ENCODE measurements at places on chromosomes 12 and 14.

GRCh38 chr12:9969673-9970072 is 1.5 kb upstream of the CLEC12A start:
- no peak for DNase-seq

- no peak for DNase-seq
Observed at GRCh38 chr14:85549697-85550096, 19.8 kb downstream of the FLRT2 start.

- no peak for DNase-seq
Observed at GRCh38 chr12:110667671-110668070, 21.2 kb downstream of the HVCN1 start.

DNA sequence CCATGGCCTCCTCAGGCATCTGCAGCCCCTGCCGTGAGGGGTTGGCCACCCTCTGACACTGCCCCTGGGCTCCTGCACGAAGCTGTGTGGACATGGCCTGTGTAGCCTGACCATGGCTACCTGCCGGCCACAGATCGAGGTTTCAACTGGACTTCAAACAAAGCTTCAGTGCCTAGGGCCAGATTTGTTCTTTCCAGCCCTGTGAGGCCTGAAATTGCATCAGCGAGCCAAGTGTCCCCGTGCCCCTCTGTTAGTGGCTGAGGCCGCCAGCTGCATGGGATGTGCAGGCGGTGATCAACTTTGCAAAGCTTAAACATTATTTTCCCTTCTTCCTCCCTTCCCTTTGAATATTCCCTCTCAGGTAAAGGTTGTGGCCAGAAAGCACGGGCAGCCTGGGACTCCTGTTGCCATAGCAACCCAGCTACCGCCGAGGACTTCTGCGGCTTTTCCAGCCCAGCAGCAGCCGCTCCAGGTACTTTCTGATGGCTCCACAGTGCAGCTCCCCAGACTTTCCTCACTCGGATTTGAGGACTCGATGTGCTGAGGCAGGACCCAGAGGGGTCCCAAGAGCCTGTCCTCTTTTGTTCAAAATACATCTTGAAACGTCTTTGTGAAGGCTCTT is 35.8 kb downstream of the DDX51 start:
- no peak for DNase-seq

GRCh38 chr14:45947830-45948229 is 694.8 kb upstream of the MIS18BP1 start:
- no peak for DNase-seq

DNA sequence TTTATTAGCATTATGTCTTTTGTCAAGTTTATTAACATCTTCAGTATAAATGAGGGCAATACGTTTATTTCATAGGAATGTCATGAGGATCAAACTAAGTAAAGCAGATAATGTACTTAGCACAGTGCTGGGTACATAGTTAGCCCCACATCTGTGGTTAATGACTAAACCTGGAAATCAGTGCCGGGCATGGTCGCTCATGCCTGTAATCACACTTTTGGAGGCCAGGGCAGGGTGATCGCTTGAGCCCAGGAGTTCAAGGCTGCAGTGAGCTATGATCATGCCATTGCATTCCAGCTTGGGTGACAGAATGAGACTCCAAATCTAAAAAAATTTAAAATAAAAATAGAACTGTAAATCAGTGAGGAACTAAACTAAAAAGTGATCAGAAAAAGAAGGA is 44.8 kb upstream of the GUCY2C start:
- no peak for DNase-seq

DNA sequence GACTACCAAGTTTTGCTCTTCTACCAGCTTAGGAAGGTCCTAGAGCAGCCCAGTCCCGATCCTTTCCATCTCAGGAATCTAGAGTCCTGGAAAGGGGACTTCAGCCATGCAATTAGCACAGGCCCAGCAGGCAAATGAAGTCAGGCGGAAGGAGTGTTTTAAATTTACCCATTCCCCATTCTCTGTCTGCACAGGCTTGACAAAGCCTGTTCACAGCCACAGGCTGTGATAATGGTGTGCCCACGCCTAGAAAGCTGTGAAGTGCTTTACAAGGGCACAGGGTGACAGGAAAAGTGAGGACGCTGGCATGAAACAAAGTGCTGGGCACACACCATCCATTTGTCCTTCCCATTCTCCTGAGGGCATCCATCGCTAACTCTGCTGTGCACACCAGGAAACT is 79.0 kb downstream of the PITPNM2 start:
- DNase-seq: no peak

DNA sequence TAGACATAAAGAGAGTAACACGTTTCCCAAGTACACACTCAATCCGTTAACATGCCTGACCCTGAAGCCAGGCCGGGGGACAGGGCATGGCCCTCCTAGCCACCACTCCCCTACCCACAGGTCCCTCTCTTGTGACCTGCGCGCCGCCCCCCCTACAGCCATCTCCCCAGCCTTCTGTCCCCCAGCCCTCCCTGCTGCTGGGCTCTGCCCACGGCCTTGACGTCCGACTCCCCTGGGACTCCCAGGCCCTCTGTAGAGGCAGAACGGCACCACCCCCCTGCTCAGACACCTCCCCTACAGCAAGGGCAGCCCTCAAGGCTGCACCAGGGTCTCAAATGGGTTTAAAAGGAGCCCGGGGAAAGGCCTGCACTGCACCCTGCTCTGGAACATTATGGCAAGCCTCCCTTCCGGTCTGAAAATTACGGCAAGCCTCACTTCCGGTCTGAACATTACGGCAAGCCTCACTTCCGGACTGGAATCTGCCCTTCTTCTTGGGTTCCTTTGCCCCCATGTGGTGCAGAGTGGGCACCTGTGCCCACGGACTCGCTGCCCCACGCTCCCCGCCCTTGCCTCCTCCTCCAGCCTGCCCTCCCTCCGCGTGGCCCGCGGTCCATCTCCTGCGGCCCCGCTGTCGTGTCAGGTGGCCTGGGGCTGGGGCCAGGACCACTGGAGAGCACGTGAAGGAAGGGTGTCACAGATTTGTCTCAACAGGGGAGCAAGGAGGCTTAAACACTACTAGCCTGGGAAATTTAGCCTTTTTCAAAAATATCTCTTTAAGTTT is 77.6 kb downstream of the MOK start:
- no peak for DNase-seq

- peak; percentile 21 for DNase-seq
Observed at GRCh38 chr12:89525305-89525823, 483 bp downstream of the POC1B start.

DNA sequence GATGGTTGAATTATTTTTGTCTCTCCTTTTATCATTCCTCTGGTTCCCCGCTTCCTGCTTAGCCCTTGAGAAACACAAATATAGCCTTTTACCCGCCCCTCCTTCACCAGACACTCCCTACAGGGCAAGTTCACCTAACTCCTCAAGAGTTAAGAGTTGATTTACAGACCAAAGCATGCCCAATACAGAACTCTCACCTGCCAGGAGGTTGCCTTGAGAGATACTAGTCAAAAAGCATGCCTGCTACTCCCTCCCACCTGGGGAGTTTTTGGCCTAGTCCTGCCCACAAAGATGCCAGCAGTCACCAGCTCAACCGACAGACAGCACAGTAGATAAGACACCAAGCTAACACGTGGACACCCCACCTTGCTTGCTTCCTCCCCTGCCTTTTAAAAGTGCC is 11.2 kb downstream of the LGMN start:
- DNase-seq: no peak

GRCh38 chr12:92089559-92089958 is 56.1 kb downstream of the BTG1 start:
- no peak for DNase-seq

- no peak for DNase-seq
Observed at GRCh38 chr12:15356951-15357364, 34.6 kb downstream of the PTPRO start.

GRCh38 chr14:84340938-84341337 is 1189.0 kb upstream of the FLRT2 start:
- DNase-seq: no peak

DNA sequence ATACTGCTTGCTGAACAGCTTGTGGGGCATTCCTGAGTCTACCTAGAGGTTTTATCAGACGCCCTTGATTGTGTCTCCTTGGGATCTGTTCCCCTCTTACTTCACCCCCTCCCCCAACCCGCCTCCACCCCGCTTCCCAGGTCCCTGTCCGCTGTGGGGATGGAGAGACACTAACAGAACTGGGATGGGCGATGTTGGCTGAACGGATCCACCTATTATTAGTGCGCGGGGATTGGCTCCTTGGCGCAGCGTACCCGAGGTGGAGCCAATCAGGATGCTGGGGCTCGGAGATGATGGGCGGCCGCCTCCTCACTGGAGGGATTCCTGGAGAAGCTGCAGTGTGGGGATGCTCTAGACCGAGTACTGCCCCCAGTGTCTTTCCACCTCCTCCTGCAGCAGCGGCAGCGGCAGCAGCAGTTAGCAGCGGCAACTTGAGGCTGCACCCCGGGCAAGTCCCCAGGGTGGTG is at the start of gene SYT1:
TSS of gene SYT1 (plus strand) at position 372 of the 467 bp plus-strand sequence.
- peak; percentile 91 for DNase-seq

GRCh38 chr12:111616177-111616623 is 17.1 kb upstream of the ATXN2 start:
- no peak for DNase-seq

- no peak for DNase-seq
Observed at GRCh38 chr14:33911046-33911445, 39.8 kb downstream of the EGLN3 start.

DNA sequence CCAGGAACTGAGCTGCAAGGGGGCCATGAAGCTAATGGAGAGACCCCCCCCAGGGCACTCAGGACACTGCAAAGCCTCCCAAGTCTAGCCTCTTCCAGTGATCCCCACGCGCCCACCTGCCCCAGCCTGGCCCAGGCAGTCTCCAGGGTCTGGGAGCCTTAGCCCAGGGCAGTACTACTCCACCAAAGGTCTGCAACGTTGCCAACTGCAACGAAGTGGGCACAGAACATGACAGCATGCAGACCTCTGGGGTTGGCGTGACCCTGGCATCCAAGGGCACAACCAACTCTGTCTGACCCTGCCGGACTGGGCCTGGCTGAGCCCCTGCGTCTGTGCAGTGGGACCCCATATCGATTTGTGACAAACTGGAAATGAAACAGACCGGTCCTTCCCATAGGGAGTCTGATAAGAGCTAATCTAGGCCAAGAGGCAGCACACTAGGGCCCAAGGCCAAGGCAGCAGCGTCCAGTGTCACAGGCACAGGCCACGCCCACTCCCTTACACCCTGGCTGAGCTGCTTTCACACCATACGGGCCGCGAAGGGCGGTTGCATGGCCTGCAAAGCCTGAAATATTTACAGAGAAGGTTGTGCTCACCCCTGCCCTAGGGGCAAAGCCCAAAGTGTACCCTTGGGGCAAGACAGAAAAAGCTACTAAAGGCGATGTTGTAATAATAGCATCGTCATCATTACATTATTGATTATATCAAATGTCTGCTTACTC is 76.7 kb downstream of the NCOR2 start:
- DNase-seq: no peak

DNA sequence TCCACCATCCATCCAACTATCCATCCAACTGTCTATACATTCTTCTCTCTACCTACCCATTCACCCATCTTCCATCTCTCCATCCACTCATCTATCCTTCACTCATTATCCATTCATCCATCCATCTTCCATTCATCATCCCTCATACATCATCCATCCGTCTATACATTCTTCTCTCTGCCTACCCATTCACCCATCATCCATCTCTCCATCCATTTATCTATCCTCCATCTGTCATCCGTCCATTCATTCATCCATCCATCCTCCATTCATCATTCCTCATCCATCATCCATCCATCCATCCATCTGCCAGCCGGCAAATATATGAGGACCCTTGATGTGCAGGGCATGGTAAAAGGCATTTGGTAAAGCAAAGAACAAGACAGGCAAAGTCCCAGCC is 25.2 kb downstream of the AACS start:
- no peak for DNase-seq

DNA sequence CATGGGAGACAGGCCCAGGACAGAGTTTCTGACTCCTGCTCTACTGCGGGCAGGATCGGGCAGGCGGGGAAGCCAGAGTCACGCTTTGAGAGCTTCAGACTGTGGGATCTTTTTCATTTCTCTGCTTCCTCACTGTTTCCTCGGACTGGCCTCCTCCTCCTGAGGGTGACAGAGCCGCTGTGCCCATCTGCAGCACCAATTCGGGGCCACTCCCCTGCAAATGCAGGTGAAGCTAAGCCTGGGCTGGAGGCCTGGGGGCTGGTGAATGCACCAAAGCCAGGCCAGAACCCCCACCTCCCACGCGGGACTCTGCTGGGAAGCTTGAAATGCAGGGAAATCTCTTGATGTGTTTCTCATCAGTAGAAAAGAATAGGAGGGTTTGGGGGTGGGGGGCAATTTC is 77.5 kb downstream of the FOXN3 start:
- DNase-seq: no peak

- no peak for DNase-seq
Observed at GRCh38 chr14:21533294-21533693, 7.1 kb upstream of the SALL2 start.

DNA sequence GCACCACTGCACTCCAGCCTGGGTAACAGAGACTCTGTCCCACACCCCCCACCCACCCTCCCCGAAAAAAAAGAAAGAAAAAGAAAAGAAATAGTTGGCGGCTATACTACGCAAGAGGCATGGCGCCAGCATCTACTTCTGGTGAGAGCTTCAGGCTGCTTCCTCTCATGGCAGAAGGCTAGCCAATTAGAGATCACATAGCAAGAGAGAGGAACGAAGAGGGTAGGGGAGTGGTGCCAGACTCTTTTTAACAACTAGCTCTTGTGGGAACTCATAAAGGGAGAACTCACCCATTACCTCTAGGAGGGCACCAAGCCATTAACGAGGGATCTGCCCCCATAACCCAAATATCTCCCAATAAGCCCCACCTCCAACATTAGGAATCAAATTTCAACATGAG is 6.2 kb downstream of the DENND5B start:
- no peak for DNase-seq

GRCh38 chr14:93751946-93752655 is 36.2 kb downstream of the PRIMA1 start:
- DNase-seq: no peak

GRCh38 chr14:78530078-78530477 is 359.9 kb downstream of the NRXN3 start:
- no peak for DNase-seq

DNA sequence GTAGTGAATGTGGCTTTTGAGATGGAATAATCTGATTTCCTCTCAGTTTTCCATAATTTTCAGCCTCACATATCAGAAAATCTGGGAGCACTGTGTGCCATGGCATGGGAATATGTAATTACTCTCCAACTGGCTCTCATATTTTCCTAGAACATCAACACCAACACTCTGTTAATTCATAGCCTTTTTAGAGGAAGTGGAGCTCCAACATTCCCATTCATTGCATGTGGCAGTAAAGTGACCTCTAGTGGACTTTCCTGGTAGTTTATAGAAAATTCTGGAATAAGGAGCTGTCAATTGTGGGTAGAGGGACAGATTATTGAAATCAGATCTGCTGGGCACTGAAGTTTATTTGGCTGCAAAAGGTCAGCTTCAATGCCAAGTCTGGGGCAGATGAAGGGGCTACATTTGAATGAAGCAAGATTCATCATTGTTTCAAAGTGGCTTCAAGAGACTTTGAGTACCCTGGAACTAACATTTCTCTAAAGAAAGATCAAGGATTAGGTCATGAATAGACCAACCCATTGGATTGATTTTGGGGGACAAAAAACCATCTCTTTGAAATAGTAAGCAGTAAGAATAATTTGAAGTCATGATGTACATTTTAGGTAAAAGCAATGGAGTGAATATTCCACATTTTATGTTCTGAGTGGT is 23.6 kb upstream of the USP44 start:
- DNase-seq: no peak

GRCh38 chr14:55249423-55249822 is 21.8 kb upstream of the FBXO34 start:
- no peak for DNase-seq

Measured in substantia nigra (tissue), 51 donors.